ENCODE measurements at places on chromosomes 4 and X.

DNA sequence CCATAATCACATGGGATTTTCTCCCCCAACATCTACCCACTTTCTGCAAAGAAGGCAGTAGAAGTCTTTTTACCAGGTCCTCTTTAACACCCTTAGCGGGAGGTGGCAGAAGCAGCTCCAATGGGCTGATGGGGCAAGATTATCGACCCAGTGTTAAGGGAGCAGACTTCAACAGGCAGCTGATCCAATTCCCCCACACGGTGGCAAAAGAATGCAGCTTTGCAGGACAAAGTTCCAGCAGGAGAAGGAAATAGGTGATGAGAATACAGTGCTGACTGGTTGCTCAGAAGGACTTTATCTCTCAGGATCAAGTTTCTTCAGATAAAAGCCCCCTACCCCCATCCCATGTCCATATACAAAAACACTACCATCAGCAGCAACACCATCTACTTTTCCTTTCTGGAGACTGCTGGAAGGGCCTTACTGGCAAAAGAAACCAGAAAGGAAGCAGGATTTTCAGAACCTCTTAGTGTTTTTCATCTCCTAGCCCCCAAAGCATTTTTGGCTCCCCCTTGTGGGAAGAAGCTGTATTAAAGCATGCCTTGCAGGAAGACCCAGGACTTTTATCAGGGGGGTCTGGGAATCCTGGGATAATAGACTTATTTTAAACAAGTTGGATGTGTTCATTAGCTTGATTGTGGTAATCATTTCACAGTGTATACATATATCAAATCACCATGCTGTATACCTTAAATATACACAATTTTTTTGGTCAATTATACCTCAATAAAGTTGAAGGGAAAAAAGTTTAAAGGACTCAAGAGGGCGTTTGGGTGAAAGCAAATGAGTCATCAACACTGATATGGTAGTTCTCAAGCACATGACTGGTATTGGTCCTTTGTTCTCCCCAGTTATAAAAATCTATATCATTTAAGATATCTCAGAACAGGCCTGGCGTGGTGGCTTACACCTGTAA is 146.4 kb downstream of the GPC3 start:
- DNase-seq: no peak

DNA sequence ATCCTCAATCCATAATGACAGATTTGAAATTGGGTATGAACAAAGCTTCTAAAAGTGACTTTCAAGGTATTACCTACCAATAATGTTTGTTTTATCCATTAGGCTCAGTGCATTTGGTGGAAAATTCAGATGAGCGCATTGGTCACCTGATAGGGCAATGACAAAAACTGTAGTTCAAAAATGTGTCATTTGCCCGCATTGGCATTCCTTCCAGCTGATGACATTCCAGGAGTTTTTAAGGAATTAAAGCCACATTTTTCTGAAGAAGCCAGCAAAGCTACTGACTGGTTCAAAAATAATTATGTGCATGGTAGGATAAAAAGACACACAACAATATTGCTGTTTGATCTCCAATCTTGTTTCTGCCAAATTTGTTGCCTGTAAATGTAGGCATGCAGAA is 473.4 kb upstream of the CPEB2 start:
- no peak for DNase-seq

DNA sequence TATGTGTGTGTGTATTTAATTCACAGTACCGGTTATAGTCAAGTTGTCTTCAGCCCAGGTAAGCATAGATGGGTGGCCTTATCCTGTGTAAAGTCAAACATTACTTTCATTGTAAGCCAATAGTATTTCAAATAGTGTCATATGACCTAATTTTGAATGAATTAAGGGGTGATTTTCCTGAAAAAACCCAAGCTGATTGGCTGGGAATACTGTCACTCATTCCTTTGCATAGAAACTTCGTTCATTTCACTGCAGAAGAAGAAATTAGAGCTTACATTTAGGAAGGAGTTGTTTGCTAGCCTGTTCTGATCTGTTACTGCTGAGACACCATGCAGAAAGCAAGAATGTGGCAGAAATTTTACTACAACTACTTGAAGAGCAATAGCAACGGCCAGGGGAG is 45.4 kb downstream of the SMARCAD1 start:
- no peak for DNase-seq

- no peak for DNase-seq
These were observed 1639.0 kb upstream of the IGFBP7 start for GRCh38 chr4:58749206-58749605.

- no peak for DNase-seq
These were observed 37.6 kb downstream of the ARFIP1 start for GRCh38 chr4:152817331-152817730.

GRCh38 chrX:103453655-103454054 is 65.6 kb downstream of the RAB40A start:
- no peak for DNase-seq

GRCh38 chr4:174912919-174913543 is 5.1 kb upstream of the ADAM29 start:
- no peak for DNase-seq
